Heart left ventricle (tissue), 16 donors: ENCODE measurements at places on chromosomes 12 and 14. TPM values are rescaled to one million over a fixed set of nuclear protein-coding genes. Genes with fewer than 3 reads are reported as not detected.

KLRD1 gene
- 0.47 TPM for total RNA-seq

DNAJC22 gene
- total RNA-seq = not detected

ADAM21 gene
- total RNA-seq = 0.48 TPM

CHST11 gene
- 2.3 TPM for total RNA-seq

AQP5 gene
- 0.51 TPM for total RNA-seq

VDR gene
- 0.45 TPM for total RNA-seq

C12orf54 gene
- total RNA-seq = not detected

SLC17A8 gene
- not detected for total RNA-seq

TAS2R9 gene
- total RNA-seq = not detected

TAS2R46 gene
- 0.37 TPM for total RNA-seq

ADGRD1 gene
- 64.0 TPM for total RNA-seq

TMEM132C gene
- total RNA-seq = 0.35 TPM

PALS1 gene
- 18.3 TPM for total RNA-seq

DUSP16 gene
- total RNA-seq = 15.5 TPM

MAP1LC3B2 gene
- 3.1 TPM for total RNA-seq

TBC1D30 gene
- total RNA-seq = 0.50 TPM
